ENCODE measurements at places on chromosomes 6 and 20.
A peak's percentile ranks its signal among the peaks of the same experiment; 100 is the strongest.

- peak; percentile 63 for DNase-seq
These were observed 381.9 kb upstream of the ARID1B start for GRCh38 chr6:156395276-156395675.

GRCh38 chr6:162733489-162733888 is 5.7 kb downstream of the PACRG start:
- peak; percentile 7 for DNase-seq

DNA sequence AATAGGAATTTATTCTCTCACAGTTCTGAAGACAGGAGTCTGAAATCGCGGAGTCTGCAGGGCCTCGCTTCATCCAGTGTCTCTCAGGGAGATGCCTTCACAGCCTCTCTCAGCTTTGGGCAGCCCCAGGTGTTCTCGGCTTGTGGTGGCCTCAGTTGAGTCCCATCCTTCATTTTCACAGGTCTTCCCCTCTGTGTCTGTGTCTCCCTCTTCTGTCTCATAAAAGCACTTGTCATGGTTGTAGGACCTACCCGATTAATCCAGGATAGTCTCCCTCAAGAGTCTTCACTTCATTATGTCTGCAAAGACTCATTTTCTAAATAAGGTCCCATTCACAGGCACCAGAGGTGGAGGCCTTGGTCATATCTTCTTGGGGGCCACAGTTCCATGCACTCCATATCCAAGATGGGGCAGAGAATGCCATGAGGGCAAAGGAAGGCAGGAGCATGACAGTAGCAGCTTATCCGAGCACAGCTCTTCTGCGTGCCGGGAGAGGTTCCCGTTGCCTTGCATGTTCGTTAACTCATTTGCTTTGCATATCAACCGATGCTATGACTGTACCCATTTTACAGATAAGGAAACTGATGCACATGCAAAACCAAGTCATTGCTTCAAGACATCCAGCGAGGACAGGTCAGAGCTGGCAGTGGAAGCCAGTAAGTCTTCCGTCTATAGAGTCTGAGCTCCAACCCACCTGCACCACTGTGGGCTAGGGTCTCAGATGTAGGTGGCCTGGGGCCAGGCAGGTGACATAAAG is 363.8 kb upstream of the SULF2 start:
- DNase-seq, result no peak

DNA sequence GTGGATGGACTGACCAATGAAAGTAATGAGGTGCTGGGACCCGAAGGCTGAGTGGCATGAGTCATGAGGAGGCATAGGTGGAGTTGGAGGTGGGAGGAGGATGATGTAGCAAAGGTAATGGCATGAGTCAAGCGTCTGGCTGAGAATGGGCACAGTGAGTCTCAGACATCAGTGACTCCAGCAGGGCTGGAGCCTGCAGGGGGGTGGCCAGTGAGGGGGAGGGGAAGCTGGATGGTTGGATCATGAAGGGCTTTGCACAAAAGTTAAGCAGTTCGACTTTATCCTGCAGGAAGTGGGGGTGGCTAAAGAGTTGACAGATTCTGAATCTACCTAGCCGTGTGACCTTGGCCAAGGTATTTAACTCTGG is 99.0 kb upstream of the IYD start:
- no peak for DNase-seq

DNA sequence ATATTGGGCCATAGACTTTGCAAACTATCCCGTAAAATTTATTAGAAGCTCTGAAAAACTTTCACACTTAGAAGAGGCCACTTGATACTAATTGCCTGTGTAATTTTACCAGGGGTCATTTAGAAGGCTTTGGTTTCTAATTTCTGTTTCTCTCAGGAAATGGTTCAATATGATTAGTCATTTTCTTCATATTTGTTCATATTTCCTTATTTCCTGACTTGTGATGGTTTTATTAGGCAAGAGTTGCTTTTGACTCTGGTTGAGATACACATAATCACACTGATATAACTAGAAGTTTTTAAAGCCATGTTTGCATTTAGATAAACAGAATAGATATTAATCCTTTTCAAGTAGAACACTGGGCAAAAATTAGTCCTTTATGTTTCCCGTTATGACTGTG is 11.8 kb upstream of the HBS1L start:
- no peak for DNase-seq

DNA sequence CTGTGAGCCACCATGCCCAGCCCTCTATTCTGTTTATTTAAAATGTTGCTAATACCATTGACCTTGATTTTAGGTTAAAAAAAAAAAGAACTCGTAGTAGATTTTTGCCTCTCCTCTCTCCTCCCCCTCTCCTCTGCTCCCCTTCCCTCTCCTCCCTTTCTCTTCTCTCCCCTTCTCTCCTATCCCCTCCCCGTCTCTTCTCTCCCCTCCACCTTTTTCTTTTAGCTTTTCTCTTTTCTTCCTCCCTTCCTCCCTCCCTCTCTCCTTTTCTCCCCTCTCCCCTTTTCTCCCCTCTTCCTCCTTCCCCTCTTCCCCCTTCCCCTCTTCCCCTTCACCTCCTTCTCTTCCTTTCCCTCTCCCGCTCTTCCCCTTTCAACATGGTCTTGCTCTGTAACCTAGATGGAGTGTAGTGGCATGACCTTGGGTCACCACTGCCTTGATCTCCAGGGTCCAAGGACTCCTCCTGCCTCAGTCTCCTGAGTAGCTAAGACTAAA is 223.8 kb downstream of the ZFAND3 start:
- DNase-seq, result no peak

DNA sequence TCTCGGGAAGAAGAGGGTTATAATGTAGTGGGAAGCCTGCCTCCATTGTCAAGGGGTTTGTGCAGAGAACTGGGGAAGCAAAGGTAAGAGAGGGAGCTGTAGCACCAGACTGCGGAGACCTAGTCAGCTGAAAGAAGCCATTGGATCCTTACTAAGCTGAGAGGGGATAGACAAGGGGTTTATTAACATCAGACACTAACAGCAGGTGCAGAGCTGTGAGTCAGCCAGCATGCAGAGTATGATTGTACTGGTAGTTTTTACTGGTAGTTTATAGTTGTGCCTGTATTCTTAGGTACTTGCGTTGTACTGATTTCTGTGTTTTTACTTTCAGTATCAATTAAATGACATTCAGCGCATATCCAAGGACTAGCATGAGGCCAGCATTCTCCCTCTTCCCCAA is 17.8 kb upstream of the COL19A1 start:
- DNase-seq, result no peak

- DNase-seq, result peak; percentile 68
These were observed 1.8 kb downstream of the SLA2 start for GRCh38 chr20:36644032-36644705.

DNA sequence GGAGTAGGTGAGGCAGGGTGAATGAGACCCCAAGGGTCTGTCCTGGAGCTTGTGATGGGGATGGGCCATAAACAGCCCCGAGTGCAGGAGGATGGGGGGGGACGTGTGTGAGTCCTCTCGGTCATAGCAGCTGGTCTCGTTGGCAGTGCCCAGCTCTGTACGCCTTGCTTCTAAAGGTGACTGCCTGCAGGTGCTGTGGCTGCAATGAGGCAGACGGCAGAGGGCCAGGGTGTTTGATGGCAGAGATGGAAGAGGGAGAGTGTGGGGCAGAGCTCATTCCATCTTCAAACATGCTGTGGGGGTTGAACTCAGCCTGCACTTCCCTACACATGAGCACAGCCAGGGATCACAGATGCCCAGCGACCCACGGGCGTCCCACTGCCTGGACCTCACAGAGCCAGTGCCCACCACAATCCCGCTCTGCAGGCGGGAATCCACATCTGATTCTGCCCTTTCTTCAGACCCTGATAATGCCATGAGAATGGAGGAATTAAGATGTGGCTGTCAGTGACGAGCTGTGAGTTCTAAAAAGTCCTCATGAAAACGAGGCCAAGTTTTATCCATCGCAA is 123.3 kb upstream of the CDH4 start:
- DNase-seq, result no peak

- no peak for DNase-seq
These were observed 83.7 kb downstream of the CHMP4B start for GRCh38 chr20:33894798-33895197.

GRCh38 chr6:51459958-51460357 is 627.5 kb downstream of the PKHD1 start:
- no peak for DNase-seq

- no peak for DNase-seq
These were observed 109.9 kb upstream of the SUPT3H start for GRCh38 chr6:45487645-45488044.

DNA sequence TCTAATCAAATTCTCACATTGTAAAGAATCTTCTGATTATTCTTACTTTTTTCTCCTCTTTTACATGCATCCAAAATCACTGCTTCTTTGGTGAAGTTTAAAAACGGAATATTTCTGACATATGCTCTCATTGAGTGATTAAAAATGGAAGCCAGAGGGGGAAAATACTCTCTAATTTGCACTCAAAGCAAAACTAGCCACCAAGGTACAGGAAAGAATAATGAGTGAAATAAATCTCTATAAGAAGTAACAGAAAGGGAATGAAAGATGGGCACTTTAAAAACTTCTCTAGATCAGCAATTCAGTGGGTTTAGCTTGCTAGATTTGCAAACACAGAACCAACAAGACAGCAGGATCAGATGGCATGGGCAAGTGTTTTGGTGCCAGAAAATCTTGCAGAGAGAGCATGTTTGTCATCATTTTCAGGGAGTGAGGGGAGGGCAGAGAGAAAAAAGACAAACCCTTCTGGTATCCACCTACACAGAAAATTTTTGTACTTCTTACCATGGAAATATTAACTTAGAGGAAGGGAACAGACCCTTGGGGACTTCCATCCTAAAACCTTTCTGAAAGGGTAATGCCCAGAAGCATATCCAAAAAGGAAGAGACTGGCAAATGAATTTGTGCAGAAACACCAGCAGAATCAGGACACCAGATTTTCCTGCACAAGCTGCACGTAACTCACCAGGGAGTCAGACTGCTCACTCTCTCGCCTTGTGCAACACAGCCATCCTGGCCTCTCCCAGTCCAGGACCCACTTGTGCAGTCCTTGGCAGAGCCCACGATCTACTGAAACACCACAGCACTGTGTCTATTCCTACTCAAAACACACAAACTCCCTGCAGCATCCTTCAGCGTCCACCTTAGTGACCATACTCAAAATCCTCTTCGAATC is 270.2 kb upstream of the PRDM1 start:
- DNase-seq, result no peak

DNA sequence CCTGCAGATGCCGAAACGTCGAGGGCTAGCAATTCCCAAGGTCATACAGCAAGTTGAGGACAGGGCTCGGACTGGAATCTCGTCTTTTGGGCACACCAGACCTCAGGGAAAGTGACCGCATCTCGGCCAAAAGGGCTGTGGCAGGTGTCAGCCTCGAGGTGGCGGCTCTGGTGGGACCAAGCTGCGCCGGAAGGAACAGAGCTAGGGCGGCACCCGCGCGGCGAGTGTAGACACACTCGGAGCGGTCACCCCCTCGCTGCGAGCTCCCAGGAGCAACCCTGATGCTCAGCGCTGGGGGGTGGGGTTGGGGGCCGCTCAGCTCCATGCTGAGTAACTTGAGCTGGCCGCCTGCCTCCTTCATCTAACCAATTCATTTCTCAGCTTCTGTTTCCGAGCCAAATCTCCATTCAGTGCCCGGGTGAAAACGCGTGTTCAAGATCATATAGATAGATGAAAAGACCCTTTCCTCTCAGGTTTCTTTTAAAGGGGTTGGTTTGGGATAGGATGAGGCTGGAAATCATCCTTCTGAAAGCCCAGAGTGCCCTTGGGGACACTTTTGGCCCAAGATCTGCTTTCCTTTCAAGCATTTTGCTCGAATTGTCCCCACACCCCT is 2.2 kb upstream of the TUBB2B start:
- DNase-seq, result no peak

- no peak for DNase-seq
These were observed 801.9 kb upstream of the CITED2 start for GRCh38 chr6:140176306-140176705.

GRCh38 chr6:16274483-16274882 is 36.1 kb downstream of the GMPR start:
- no peak for DNase-seq

DNA sequence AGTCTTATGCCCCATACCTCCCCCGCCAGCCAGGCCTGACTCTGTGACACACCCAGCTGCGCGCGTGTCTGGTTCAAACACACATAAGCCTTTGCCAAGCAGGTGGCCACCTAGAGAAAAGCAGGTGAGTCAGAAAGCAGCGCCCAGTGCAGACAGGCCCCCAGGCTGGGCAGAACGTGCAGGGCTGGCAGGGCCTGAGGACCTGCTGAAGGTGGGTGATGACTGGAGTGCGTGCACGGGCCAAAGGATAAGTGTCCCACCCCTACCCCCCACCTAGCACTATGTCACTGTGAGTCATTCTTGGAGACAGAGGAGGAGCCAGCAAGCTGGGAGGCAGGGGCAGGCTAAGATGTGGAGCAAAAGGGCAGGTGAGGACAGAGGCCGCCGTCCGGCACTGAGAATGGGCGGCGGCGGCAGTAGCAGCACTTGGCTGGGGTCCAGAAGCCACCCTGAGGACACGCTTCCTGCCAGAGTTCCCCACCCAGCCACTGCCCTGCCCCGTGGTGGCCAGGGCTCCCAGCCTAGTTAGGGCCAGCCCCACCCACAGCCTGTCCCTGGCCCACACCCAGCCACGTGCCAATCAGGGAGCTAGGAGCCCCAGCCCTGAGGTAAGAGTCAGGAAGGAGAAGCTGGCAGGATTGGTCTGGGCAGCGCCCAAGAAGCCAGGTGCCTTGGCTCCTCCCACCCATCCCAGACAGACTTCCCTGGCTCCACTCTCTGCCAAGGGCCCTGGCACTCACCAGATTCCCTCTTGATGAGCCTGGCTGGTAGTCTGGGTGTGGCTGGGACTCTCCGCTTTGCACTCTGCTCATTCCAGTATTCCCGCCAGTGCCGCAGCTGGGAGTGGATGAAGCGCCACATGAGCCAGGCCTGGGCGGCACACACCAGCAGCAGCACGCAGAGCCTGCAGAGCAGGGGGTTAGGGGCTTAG is 72.7 kb downstream of the TRAM2 start:
- no peak for DNase-seq

GRCh38 chr20:62303340-62304226 is 786 bp downstream of the ADRM1 start:
- no peak for DNase-seq

GRCh38 chr6:124943658-124944057 is 18.6 kb upstream of the RNF217 start:
- no peak for DNase-seq

GRCh38 chr20:10520528-10520927 is 85.4 kb downstream of the SLX4IP start:
- no peak for DNase-seq

DNA sequence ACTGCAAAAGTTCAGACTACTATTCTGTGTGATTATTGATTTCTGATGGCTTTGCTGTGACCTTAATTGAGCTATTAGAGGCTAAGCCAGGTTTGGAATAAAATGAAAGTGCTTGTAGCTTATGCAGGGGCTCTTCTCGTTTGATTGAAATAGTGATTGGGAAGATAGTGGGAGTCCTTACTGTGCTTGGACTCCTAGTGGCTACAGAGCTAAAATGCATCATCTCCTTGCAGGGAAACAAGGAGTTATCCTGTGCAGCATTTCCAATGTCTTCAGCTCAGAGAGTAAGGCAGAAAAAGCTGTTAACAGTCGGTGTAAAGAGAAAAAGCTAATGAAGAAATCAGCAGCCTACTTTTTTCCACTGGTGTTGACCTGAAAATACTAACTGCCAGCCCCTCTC is 173.5 kb downstream of the SLC35F1 start:
- DNase-seq, result no peak

- no peak for DNase-seq
These were observed 9.9 kb upstream of the NCOA5 start for GRCh38 chr20:46099491-46100287.

All from activated naive CD4-positive, alpha-beta T cell treated with Interleukin-2 at 50 U/mL for 16 hours (primary cell).